ENCODE measurements at places on chromosomes 11 and 22.
A peak's percentile ranks its signal among the peaks of the same experiment; 100 is the strongest.

GRCh38 chr11:125075900-125076317 lies 12.8 kb downstream of the SLC37A2 start:
- DNase-seq, result peak; percentile 26

- DNase-seq, result no peak
Measured at GRCh38 chr11:10236840-10237239, 57.2 kb downstream of the SBF2 start.

- DNase-seq, result no peak
Measured at GRCh38 chr11:120529214-120529613, 17.7 kb downstream of the GRIK4 start.

- DNase-seq, result peak; percentile 76
Measured at GRCh38 chr11:75858613-75859012, 43.6 kb downstream of the UVRAG start.

- no peak for DNase-seq
Measured at GRCh38 chr11:105740164-105740903, 130.5 kb downstream of the GRIA4 start.

DNA sequence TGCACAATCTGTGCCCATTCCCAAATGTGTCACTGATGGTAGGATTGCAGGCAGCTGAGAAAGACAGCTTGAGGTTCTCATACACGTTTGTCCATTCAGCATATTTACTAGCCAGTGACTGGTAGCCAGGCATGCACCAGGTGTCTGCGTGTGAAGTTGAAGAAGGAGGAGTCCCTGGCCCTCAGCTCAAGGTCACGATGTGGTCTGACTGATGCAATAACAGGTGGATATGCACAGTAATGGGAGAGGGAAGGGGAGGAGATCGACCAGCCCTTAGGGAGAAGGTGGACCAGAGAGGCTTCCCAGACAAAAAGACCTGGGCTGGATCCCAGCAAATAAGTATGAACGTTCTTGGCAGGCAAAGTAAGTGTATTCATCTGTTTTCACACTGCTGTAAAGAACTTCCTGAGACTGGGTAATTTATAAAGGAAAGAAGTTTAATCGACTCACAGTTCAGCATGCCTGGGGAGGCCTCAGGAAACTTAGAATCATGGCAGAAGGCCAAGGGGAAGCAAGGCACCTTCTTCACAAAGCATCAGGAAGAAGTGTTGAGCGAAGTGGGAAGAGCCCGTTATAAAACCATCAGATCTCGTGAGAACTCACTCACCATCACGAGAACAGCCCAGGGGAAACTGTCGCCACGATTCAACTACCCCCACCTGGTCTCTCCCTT lies 96.0 kb downstream of the MN1 start:
- DNase-seq, result no peak

DNA sequence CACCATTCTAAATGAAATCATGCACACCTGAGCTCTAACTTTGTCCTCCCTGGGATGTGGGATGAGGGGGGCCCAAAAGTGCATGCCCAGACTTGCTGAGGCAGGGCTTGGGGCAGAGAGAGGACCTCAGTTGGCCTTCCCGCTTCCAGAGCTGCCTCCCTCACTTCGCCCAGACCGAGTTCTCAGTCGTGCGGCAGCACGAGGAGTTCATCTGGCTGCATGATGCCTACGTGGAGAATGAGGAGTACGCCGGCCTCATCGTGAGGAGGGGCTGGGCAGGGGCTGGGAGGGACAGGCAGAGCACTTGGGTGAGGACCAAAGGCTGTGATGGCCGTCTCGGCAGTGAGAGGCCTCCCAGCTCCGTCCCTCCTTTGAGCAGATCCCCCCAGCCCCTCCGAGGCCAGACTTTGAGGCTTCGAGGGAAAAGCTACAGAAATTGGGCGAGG lies 8.2 kb downstream of the CFL1 start:
- no peak for DNase-seq

DNA sequence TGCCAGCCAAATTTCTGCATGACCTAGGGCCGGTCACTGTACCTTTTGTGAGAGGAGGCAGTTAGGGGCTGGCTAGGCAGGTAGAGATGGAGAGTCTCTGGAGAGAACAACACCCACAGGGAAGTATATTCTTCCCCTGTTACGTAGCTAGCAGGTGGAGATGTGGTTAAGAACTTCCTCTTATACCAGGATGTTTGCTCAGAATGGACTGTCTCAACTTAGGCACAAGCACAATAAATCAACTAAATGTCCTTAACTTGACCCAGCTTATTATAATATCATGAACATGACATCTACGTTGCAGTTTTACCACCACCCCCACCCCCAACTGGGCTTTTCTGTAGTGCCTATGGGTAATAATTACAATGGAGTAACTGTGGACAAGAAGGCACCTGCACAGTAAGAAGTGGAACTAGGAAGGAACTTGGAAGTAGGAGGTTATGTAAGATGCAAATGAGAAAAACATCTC lies 60.7 kb upstream of the MPEG1 start:
- no peak for DNase-seq

DNA sequence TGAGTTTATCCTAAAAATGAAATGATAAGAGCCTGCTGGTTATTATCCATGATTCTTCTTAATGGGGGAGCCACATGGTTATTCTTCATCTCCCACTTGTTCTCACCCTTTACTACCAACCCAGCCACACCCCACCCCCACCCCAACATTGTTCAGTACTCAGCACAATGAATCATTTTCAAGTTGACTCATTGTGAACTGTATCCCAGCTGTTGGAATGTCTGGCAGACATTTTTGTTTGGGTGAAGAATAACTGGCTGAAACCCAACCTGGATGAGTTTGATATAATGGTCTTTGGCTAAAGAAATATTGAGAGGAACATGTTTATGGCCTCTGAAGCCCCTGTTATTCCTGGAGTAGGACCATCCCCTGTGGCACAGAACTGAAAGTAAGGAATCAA lies 136.2 kb downstream of the ELP4 start:
- DNase-seq, result peak; percentile 93

DNA sequence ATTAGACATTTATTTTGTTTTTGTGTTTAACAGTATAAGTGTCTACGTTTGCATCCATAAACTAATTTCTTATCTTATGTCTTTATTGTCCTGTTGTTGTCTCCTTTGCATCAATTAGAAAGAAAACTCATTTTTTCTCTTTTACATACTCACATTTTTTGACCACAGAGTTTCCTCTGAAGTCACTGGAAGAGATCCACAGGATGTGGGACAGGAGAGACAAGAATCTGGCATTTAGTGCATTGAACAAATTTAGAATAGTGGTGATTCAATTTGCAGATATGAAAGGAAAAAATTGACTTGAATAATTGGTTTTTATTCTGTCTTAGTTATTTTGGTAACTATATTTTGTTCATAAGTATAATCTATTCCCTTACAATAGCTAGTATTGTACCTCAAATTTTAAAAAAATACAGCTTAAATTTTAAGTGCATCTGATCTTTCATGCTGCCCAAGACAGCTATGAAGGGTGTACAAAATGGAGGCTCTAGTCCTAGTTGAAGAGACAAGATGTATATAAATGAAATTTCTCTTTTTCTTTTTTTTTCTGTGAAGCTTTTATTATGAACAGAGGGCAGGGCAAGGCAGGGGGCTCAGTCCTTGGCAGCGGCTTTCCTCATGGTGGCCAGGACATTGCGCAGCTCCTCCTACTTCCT lies 24.4 kb downstream of the HORMAD2 start:
- no peak for DNase-seq

GRCh38 chr22:47048123-47049077 lies 285.9 kb downstream of the TBC1D22A start:
- no peak for DNase-seq

DNA sequence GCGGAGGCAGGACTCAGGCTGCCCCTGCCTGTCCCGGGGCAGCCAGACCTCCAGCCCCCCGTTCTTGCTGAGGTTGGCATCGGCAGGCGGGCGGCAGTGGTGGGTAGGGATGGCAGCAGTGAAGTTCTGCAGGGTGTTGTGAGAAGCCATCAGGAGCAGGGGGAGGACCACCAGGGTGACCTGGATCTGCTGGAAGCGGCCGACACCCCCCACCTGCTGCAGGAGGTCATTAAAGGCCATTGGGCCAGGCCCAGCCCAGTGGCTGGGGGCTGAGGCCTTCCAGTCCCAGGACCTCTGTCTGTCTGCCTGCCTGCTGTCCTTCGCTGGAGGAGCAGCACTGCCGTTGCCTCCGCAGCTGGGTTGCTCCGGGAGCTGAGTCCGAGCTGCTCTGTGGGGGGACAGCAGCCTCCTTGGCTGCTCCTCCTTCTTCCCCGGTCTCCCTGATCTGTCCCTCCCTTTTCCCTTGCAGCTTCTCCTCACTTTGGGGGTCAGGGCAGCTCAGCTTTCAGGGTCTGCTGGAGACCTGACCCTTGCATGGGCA lies at the start of gene SLC22A6:
Gene SLC22A6 (minus strand): TSS at position 517 of the 541 bp plus-strand sequence. CDS start 277 bp downstream, at position 240.
- no peak for DNase-seq

All from iris pigment epithelial cell (primary cell).